ENCODE measurements at places on chromosomes 1 and 21. TPM values are rescaled to one million over a fixed set of nuclear protein-coding genes. Genes with fewer than 3 reads are reported as not detected.

Gene SAMSN1
- total RNA-seq = not detected

Gene LRRC8D
- 40.8 TPM for total RNA-seq

Gene AADACL3
- total RNA-seq = not detected

Gene CFHR1
- total RNA-seq = not detected

Gene WDR64
- total RNA-seq = not detected

Data from A549 treated with GW870086 at 1 μM for 4 hours (cell line).